Activated CD8-positive, alpha-beta memory T cell treated with anti-CD3 and anti-CD28 coated beads for 1 hour (primary cell): ENCODE measurements at places on chromosomes 1 and 21.

DNA sequence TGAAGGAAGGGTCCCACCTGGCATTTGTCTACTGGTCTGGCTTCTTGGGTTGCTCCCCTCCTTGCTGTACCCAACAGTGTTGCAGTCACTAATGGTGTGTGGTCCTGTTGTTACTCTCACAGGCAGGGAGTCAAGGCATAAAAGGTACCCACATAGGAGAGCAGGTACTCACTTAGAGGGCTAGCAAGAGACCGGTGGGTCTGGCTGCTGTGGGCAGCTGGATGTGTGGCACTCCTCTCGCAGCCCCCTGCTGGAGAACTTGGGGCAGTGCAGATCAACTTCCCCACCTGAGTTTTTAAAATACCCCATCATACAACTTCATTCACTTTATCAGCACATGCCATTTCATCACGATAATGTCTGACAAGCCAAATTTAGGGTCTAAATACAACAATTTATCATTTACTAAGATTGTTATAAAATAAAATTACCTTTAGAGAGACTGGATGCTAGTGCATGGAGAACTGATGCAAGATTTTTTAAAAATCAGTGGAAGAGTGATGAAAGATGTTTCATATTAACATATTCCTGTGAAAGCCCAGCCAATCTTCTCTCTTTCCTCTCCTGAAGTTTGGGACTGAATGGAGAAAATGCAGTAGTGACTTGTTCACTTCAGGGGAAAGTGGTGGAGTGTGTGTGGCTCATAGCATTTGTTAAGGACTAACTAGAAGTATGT lies 42.8 kb downstream of the ACP6 start:
- no peak for DNase-seq

GRCh38 chr1:84442256-84442655 lies 36.8 kb upstream of the RPF1 start:
- no peak for DNase-seq

- no peak for DNase-seq
Observed at GRCh38 chr1:39926343-39926793, 24.7 kb upstream of the MYCL start.

GRCh38 chr1:195899762-195900352 lies 708.4 kb downstream of the KCNT2 start:
- no peak for DNase-seq

- DNase-seq = no peak
Observed at GRCh38 chr1:172206256-172206655, 214.2 kb upstream of the C1orf105 start.

DNA sequence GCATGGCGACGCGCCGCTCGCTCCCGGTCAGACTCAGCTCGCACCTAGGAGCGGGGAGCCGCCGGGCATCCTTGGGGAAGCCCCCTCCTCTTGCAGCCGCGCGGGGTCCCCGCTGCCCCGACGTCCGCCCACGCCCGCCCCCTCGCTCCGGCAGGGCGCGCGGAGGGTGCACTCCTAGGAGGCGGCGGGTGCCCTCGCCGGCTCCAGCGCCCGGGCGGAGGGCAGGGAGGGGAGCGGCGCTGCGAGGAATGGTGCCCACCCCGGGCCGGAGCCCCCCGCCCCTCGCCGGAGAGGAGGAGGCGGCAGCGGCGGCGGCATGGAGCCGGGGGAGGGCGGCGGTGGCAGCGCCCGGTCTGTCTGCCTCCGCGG lies 488 bp downstream of the FAM78B start:
- DNase-seq = no peak

GRCh38 chr1:22124592-22125229 lies 18.2 kb downstream of the WNT4 start:
- no peak for DNase-seq

- DNase-seq = no peak
Observed at GRCh38 chr1:226253933-226254332, 30.5 kb downstream of the MIXL1 start.

- no peak for DNase-seq
Observed at GRCh38 chr1:3004285-3005205, 16.7 kb upstream of the ACTRT2 start.

GRCh38 chr1:159743651-159744410 lies 29.4 kb upstream of the CRP start:
- no peak for DNase-seq

GRCh38 chr1:234849832-234850231 lies 239.9 kb upstream of the IRF2BP2 start:
- DNase-seq = no peak

DNA sequence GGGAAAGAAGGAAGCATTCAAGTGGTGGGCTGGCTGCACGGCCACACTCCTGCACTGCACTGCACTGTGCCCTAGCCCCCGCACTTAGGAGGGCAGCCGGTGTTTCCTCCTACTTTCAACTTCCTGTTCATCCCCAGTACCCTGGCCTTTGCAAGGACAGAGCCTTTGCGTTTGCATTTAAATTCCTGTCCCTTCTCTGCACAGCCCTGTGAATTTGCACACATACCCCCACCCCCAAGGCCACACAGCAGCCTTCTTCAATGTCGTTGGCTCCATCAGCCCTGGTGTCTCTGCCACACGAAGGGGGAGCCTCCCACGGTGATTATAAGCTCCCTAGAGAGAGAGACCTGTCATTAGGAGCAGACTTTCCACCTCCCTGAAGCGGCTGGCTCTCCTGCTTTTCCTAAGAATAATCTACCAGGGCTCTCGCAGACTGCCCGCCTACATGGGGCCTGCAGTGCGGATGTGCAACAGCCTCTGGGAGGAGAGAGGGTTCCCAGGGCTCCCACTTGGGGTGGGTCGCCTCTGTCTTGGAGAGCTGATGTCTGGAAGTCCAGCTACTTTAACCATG lies 13.2 kb upstream of the SLC45A3 start:
- no peak for DNase-seq

GRCh38 chr1:202935844-202936243 lies 8.8 kb upstream of the KLHL12 start:
- DNase-seq = no peak

GRCh38 chr21:18772404-18772803 lies 368.8 kb upstream of the TMPRSS15 start:
- DNase-seq = no peak

DNA sequence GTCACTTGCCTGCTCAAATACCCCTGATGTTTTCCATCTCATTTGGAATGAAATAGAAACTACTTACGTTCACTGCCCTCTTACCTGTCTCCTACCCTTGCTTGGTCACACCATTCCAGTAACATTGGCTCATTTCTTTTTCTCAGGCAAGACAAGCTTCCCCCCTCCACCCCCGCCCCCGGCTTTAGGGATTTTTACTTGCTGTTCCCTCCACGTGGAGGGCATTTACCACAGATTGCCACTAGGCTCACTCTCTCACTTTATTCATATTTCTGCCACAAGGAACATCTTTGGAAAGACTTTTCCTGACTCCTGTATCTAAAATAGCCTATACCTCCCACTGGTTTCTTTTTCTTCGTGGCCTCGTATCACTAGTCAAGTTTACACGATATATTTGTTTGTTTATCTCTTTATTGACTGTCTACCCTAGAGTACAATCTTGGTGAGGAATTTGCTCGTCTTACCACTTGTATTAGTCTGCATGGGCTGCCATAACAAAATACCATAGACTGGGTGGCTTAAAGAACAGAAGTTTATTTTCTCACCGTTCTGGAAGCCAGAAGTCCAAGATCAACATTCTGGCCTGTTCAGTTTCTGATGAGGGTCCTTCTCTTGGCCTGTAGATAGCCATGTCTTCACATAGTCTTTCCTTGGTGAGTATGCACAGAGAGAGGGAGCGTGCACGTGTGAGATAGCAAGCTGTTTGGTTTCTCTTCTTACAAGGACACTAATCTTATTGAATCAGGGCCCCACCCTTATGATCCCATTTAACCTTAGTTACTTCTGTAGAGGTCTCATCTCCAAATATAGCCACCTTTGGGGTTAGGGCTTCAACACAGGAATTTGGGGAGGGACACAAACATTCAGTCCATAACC lies 126.2 kb downstream of the NRDC start:
- no peak for DNase-seq

DNA sequence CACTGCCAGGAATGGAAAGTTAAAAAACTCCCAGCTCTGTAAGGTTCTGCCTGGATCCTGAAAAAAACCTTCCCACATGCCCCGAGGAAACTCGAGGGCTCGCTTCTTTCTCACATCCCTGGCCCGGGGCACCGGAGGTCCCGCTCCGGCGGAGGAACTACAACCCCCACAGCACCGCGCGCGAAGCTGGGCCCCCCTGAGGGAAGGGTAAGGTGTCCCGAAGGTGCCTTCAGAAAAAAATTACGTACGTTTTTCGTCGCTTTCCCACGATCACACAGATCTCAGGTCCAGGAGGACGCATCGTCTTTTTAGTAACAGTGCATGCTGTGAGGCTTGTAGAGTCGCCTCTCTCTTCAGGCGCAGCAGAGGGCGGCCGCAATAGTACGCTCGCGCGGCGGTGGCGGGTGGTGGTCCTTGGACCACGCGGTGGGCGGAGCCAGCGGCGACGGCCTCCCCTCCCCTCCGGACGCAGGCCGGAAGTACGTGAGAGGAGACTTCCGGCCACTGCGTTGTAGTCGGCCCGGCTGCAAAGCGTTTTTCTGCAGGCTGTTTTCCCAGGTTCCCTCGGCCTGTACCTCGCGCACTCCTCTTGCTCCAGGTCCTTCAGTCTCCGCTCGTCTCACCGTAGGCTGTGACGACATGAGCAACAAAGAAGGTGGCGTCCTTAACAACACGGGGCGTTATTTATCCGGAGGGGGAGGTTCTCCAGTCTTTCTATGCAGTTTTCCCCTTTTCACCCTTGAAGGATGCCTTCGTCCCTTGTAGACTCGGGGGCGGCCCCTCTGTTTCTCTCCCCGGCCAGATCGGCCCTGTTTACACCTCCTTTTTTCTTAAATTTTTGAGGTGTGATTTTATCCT lies at the start of gene TSNAX:
TSNAX (plus strand) TSS at position 498 of the 858 bp plus-strand sequence; CDS start at position 640, 142 bp downstream.
- DNase-seq = peak; percentile 74

DNA sequence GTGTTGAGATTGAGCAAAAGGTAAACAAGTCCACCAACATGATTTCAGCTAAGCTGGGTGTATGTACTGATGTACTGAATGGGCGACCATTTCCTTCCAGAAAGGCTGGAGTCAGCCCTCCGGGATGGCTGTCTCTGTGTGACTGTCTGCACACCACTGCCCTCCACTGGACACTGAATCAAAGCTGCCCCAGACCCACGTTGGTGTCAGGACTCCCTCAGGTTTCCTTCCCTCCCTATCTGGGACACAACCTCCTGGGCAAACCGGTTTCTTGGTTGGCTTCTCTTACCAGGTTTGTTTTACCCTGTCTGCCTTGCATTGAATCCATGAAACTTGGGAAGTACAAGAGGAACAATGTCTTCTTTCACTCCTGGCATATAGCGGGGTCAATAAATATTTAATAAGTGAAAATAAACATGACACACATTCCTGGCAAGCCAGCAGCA lies 5.3 kb upstream of the SRP9 start:
- no peak for DNase-seq

DNA sequence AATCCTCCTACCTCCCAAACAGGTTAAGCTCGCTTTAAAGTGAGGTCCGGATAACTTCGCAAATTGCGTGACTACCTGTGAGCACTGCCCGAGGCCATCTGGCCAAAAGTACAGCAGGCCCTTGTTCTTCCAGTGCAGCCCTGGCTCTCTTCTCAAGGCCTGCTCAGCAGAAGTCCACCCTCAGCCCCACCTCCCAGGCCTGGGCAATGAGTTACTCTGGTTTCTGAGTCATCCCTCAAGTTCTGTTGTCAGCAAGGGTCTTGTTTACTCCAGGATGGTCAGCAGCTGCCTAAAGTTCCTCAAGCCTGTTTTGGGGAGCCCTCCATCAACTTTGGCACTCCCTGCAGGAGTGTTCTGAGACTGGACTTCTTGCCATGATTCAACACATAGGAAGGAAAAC lies 101.7 kb downstream of the BCAR3 start:
- DNase-seq = no peak

- no peak for DNase-seq
Observed at GRCh38 chr1:76827066-76827465, 40.2 kb upstream of the ST6GALNAC5 start.

DNA sequence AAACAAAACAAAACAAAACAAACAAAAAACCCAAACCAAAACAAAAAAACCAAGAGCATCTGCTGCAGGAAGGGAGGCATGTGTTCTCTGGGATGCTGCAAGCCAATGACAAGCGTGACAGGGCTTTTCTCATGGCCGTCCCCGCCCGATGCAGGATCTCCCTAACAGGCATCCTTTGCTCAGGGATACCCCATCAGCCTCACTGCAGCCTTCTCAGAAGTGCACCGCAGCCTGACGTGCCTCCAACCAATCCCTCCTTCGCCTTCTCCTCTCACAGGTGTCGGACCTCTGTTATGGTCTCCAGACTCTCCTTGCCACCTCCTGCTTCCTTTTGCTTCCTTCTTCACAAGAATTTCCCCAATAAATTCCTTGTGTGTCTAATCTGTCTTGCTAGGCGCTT lies 147.2 kb downstream of the PCP4 start:
- no peak for DNase-seq

DNA sequence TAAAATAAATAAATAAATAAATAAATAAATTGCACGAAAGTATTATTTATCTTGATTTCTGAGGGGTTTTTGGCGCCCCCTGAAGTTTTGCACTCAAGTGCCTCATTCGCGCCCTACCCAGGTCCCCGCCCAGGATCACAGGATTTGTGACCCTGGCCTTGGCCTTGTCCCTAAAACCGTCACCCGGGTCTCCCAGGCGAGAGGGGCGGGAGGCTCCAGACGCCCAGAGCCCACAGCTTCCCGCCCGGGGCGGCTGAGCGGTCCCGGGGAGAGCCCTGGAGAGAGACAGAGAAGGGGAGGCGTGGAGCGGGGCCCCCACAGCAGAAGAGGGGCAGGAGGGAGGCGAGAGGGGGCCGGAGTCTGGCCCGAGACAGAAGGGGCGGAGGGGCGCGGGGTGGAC lies 91.8 kb upstream of the CASZ1 start:
- no peak for DNase-seq

GRCh38 chr1:111211921-111212320 lies 11.5 kb upstream of the DENND2D start:
- no peak for DNase-seq

- no peak for DNase-seq
Observed at GRCh38 chr1:3364983-3365382, 89.5 kb upstream of the ARHGEF16 start.

DNA sequence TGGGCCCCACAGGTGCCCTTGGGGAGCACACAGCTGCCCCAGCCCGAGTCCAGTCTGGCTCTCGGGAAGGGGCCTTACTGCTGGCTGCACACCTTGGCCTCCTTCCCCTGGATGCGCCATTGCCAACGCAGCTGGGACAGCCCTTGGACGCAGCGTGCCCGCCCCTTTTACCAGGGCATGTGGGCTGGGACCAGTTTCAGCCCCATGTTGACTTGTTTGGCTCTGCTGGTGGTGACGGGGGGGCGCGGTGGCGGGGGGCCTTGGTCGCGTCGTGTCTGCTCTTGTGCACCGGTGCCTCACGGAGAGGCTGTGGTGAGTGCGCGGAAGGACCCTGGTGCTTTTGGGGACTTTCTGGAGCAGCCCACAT lies 19.6 kb downstream of the SKI start:
- no peak for DNase-seq

GRCh38 chr1:98794196-98794886 lies 132.8 kb downstream of the SNX7 start:
- DNase-seq = peak; percentile 8

- DNase-seq = no peak
Observed at GRCh38 chr1:83512373-83513193, 486.3 kb downstream of the TTLL7 start.
